CD8-positive, alpha-beta memory T cell (primary cell): ENCODE measurements at places on chromosomes 2 and 18.

GRCh38 chr18:24306201-24306600 is 91.4 kb downstream of the OSBPL1A start:
- no peak overlapping the region for H3K27ac ChIP-seq
- no peak for DNase-seq
- no peaks in the 10 kb centered on the region for H3K4me1 ChIP-seq

GRCh38 chr2:207733597-207734240 is 22.3 kb downstream of the CCNYL1 start:
- no peaks in the 10 kb centered on the region for H3K4me1 ChIP-seq
- H3K27ac ChIP-seq = no peak overlapping the region
- H3K4me3 ChIP-seq = no peak overlapping the region
- H3K27me3 ChIP-seq = no peaks in the 10 kb centered on the region
- DNase-seq = no peak

GRCh38 chr18:54829856-54830255 is 1.6 kb downstream of the RAB27B start:
- no peaks in the 10 kb centered on the region for H3K36me3 ChIP-seq
- H3K4me1 ChIP-seq = peaks cover 16% of the 10 kb centered on the region
- no peaks in the 10 kb centered on the region for H3K27me3 ChIP-seq
- H3K4me3 ChIP-seq = no peak overlapping the region
- H3K27ac ChIP-seq = no peak overlapping the region
- DNase-seq = no peak

DNA sequence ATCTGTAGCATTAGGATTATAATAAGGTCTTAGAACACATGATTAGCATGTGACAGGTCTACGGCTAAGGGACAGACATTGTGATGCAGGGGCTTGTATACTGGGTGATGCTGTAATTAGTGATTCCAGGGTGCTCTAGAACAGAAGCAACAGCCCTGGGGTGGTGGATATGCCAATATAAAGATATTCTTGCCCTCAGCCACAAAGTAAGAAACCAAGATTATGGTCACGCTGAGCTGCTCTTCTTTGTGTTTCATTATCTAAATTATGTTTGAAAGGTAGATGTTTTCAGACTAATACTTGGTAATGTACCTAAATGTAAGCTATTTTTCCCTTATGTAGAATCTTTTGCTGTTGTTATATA is 45.3 kb downstream of the FN1 start:
- no peaks in the 10 kb centered on the region for H3K27me3 ChIP-seq
- H3K4me3 ChIP-seq = no peak overlapping the region
- H3K27ac ChIP-seq = no peak overlapping the region
- H3K4me1 ChIP-seq = no peaks in the 10 kb centered on the region
- no peak for DNase-seq

GRCh38 chr18:54932472-54932871 is 26.8 kb downstream of the CCDC68 start:
- no peaks in the 10 kb centered on the region for H3K4me1 ChIP-seq
- no peak overlapping the region for H3K4me3 ChIP-seq
- H3K27me3 ChIP-seq = no peaks in the 10 kb centered on the region
- H3K27ac ChIP-seq = no peak overlapping the region
- DNase-seq = no peak

GRCh38 chr2:70024284-70024683 is 62.9 kb upstream of the ASPRV1 start:
- no peak for DNase-seq
- no peak overlapping the region for H3K27ac ChIP-seq
- H3K27me3 ChIP-seq = no peaks in the 10 kb centered on the region
- no peaks in the 10 kb centered on the region for H3K4me1 ChIP-seq
- H3K4me3 ChIP-seq = no peak overlapping the region

DNA sequence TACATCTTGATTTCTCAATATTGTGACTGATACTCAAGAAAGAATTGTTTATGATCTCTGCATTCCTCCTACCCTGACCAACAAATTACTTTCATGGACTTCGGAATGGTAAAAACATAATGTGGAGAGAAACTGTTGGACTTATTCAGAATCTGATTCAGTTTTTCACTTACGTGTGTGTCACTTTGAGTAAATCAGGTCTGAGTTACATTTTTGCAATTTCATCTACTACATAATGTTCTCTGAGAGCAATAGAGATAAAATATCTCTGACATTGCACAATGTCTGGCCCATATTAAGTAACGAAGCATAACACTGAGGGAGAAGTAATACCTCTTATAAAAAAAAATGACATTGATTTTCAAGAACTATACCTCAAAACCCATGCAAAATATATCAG is 1337.9 kb upstream of the CHAC2 start:
- H3K4me3 ChIP-seq = no peak overlapping the region
- H3K36me3 ChIP-seq = no peaks in the 10 kb centered on the region
- DNase-seq = no peak
- no peaks in the 10 kb centered on the region for H3K27me3 ChIP-seq
- no peak overlapping the region for H3K27ac ChIP-seq

- DNase-seq = no peak
- H3K27ac ChIP-seq = no peak overlapping the region
- peaks cover 12% of the 10 kb centered on the region for H3K4me1 ChIP-seq
- no peak overlapping the region for H3K4me3 ChIP-seq
- H3K36me3 ChIP-seq = no peaks in the 10 kb centered on the region
Observed at GRCh38 chr2:119681868-119682220, 2.8 kb downstream of the TMEM177 start.

GRCh38 chr2:45975752-45976517 is 321.3 kb upstream of the EPAS1 start:
- no peak overlapping the region for H3K27ac ChIP-seq
- no peak overlapping the region for H3K4me3 ChIP-seq
- H3K36me3 ChIP-seq = no peaks in the 10 kb centered on the region
- H3K27me3 ChIP-seq = no peaks in the 10 kb centered on the region
